Astrocyte (in vitro differentiated cells and primary cell): ENCODE measurements at places on chromosomes 2 and 18. TPM values are rescaled to one million over a fixed set of nuclear protein-coding genes. Genes with fewer than 3 reads are reported as not detected.

The NEURL3 gene
- total RNA-seq = 0.34 and 0.38 TPM in 2 replicates

The PDE11A gene
- total RNA-seq = 0.45 and 0.89 TPM in 2 replicates

The CARF gene
- 3.6 and 5.3 TPM in 2 replicates for total RNA-seq

DNA sequence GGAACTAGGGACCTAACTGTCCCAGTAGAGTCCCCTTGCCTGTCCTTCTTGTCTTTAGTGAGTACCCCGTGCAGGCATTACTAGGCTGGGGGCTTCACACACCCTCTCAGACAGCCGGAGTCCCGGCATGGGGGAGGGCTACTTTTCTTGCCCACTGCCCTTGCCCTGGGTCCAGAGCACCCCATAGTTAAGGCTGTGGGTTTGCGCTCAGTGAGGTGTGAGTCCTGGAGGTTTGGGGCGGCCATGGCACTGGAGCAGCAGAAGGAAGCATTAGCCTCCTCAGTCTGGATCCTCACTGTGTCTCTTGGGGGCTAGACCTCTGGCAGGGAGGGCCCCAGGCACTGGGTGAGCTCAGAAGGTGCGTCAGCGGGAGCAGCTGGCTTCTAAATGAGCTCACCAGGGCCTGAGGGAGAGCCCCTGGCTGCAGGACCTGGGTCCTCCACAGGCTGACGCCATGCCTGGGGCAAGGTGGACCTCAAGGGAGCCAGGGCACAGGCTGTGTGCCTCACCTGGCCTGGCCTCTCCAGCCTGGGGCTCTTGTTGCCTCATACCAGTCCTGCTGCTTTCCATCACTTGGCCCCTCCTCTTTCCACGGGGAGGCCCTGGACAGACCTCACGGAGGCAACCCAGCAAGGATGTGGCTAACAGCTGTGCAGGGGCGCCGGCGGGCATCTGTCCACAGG is 27.4 kb downstream of the HS6ST1 start:
- no peaks in the 10 kb centered on the region for H3K4me1 ChIP-seq
- H3K27ac ChIP-seq = no peak overlapping the region
- no peak overlapping the region for H3K4me3 ChIP-seq
- DNase-seq = no peak
- H3K27me3 ChIP-seq = no peaks in the 10 kb centered on the region

- DNase-seq = no peak
- no peaks in the 10 kb centered on the region for H3K36me3 ChIP-seq
- H3K4me3 ChIP-seq = no peak overlapping the region
- H3K27me3 ChIP-seq = no peaks in the 10 kb centered on the region
- H3K4me1 ChIP-seq = no peaks in the 10 kb centered on the region
- no peak overlapping the region for H3K27ac ChIP-seq
Measured at GRCh38 chr2:186467421-186467820, 18.6 kb upstream of the ZC3H15 start.

GRCh38 chr2:127661072-127661649 is 14.2 kb downstream of the LIMS2 start:
- H3K36me3 ChIP-seq = no peaks in the 10 kb centered on the region
- H3K27ac ChIP-seq = no peak overlapping the region
- no peak overlapping the region for H3K4me3 ChIP-seq
- peak; percentile 41 for DNase-seq
- peaks cover 4% of the 10 kb centered on the region for H3K4me1 ChIP-seq
- peaks cover 20% of the 10 kb centered on the region for H3K27me3 ChIP-seq

DNA sequence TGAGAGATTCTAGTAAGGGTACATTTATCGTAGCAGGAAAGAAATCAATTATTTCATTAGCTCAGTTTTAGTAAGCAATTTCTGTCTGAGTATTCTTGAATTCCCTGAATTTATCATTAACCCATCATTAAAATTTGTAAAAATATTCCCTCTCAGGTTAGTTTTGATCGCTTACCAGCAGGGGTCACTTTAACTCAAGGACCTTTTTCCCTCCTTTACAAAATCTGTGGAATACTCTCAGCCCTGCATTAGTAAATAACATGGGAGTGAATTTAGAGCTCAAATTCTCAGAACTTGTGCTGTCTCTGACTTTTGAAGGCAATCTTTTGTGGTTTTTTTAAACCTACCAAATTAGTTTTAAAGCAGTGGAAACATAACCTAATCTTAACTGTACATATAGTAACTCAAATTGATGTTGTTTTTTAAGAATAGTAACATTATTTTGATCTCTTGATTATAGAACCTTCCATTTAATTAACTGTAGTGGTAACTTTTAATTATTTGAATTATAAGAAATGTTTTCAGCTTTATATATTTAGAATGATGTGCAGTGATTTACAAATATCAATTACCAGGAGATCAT is 97.2 kb downstream of the AGPS start:
- DNase-seq = peak; percentile 10
- H3K27me3 ChIP-seq = no peaks in the 10 kb centered on the region
- no peak overlapping the region for H3K27ac ChIP-seq
- H3K36me3 ChIP-seq = no peaks in the 10 kb centered on the region
- no peak overlapping the region for H3K4me3 ChIP-seq

GRCh38 chr2:197307933-197308521 is 2.6 kb downstream of the ANKRD44 start:
- H3K4me3 ChIP-seq = no peak overlapping the region
- H3K27ac ChIP-seq = no peak overlapping the region
- H3K36me3 ChIP-seq = no peaks in the 10 kb centered on the region
- no peaks in the 10 kb centered on the region for H3K27me3 ChIP-seq
- peaks cover 13% of the 10 kb centered on the region for H3K4me1 ChIP-seq
- DNase-seq = no peak

- no peak overlapping the region for H3K27ac ChIP-seq
- no peak overlapping the region for H3K4me3 ChIP-seq
Measured at GRCh38 chr2:120423167-120423943, 77.4 kb downstream of the INHBB start.

DNA sequence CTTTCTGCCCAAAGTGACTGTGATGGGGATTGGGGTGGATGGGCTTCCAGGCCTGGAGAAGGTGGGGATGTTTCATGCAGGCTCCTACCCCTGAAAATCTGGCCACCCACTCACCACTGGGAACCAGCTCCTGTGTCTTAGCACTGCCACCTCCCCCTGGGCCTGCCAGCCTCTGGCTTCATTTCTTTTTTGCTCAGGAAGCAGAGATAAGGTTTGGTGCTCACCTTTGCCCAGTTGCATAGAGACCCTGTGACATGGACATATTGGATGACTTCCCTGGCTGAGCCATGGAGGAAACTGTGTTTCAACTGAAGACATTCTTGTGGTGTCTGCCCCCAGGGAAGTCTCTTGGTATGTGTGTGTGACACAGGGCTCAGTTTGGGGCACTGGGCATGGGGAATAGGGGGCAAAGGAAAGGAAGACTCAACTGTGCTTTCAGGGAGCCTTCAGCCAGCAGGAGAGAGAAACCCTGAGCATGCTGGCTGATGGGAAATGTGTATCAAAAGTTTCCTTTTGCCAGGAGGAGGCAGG is 16.7 kb downstream of the CTIF start:
- H3K4me1 ChIP-seq = no peaks in the 10 kb centered on the region
- no peaks in the 10 kb centered on the region for H3K27me3 ChIP-seq
- no peak overlapping the region for H3K4me3 ChIP-seq
- DNase-seq = no peak

- peaks cover 5% of the 10 kb centered on the region for H3K4me1 ChIP-seq
- H3K27me3 ChIP-seq = no peaks in the 10 kb centered on the region
- no peak overlapping the region for H3K27ac ChIP-seq
- H3K4me3 ChIP-seq = no peak overlapping the region
Measured at GRCh38 chr2:9082158-9082557, 78.7 kb upstream of the MBOAT2 start.

DNA sequence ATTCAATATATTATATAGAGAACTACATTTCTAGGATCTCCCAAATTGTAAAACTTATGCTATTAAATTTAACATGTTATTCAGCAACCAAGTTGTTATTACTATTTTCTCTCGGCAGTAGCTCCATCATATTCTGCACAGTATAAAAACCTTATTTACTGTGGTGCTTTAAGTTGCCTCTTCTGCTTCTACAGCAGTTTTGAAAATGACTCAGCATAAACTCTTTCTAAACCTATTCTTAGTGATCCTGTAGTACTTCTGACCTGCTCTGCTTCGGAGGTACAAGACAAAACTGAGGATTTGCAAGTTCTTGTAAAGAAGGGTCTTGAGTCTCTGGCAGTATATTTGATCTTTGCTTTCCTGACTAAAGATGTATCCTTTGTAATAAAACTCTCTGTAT is 567.2 kb downstream of the TMX3 start:
- H3K4me1 ChIP-seq = no peaks in the 10 kb centered on the region
- no peak overlapping the region for H3K27ac ChIP-seq
- no peaks in the 10 kb centered on the region for H3K36me3 ChIP-seq
- peak; percentile 8 for DNase-seq
- no peaks in the 10 kb centered on the region for H3K27me3 ChIP-seq
- no peak overlapping the region for H3K4me3 ChIP-seq

DNA sequence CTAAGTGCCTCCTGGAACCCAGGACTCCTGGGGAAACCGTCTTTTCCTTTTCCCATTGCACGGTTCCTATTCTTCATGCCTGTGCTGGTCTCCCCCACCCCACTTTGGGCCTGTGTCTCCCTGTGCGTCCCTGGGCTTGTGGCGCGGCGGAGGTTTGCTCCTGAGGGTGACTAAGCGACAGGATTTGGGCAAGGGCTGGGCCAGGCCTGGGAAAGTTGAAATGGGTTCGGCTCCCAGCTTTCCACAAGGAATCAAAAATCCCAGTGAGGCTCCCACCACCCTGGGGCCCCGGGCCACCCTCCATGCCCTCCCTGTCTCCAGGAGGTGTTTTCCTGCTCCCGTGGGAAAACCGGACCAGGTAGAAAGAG is 197.6 kb downstream of the NDUFA10 start:
- H3K36me3 ChIP-seq = no peaks in the 10 kb centered on the region
- no peak for DNase-seq
- no peaks in the 10 kb centered on the region for H3K27me3 ChIP-seq
- no peak overlapping the region for H3K4me3 ChIP-seq

- H3K27me3 ChIP-seq = no peaks in the 10 kb centered on the region
- H3K36me3 ChIP-seq = no peaks in the 10 kb centered on the region
- no peak for DNase-seq
- H3K27ac ChIP-seq = no peak overlapping the region
- no peak overlapping the region for H3K4me3 ChIP-seq
Measured at GRCh38 chr2:18423636-18424035, 136.8 kb downstream of the RDH14 start.

GRCh38 chr2:156891609-156892008 is 365.9 kb upstream of the GALNT5 start:
- no peak overlapping the region for H3K4me3 ChIP-seq
- no peaks in the 10 kb centered on the region for H3K36me3 ChIP-seq
- H3K27me3 ChIP-seq = no peaks in the 10 kb centered on the region
- H3K4me1 ChIP-seq = peaks cover 3% of the 10 kb centered on the region
- DNase-seq = no peak

DNA sequence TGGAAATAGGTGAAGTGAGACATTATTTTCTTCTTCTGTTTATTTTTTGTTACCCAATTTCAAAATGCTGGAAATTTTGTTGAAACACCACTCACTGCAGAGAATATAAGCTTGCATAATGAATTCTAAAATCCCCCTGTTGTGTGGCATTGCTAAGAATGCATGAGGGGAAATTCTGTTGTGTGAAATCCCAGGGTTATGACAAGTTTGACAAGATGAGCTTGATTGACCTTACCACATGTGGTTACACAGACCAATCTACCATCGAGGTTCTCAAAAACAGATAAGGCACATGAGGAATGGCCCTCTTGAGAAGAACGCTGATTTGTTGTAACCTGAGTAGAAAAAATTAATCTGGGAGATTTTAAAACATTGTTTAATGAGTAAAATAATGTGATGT is 261.6 kb upstream of the MMADHC start:
- H3K4me3 ChIP-seq = no peak overlapping the region
- H3K27me3 ChIP-seq = no peaks in the 10 kb centered on the region
- H3K4me1 ChIP-seq = no peaks in the 10 kb centered on the region
- no peaks in the 10 kb centered on the region for H3K36me3 ChIP-seq
- H3K27ac ChIP-seq = no peak overlapping the region

DNA sequence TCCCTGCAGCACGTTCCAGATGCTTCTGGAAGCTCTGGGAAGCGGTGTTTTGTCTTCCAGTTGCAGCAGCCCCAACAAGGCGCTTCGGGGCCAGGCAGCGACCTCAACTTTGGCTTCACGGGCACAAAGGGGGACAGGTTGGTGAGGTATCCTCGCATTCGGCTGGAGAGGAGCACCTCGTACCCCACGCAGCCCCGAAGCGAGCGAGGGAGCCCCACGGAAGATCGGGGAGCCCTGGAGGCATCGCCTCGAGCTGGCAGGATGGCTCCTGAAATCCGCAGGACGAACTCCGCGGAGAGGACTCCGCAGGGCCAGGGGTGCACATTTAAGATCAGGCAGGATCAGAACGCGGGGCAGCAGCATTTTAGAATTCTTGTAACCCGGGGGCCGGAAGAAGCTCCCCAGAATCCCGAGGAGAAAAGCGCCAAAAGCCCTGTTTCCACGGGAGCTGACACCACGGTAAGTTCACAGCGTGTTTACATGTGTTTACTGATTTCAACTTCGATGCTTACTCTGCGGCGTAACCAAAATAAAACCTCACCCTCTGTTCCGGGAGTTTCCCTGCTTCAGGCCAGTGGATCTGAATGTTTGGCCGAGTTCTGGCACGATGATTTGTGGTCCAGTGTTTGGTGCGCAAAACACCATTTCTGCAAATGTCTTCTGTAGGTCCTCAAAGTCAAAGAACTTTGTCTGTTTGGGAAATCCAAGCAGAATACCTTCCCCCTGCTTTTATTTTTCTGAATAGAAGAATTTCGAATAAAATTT is 212.5 kb downstream of the NEDD4L start:
- H3K4me1 ChIP-seq = no peaks in the 10 kb centered on the region
- H3K4me3 ChIP-seq = no peak overlapping the region
- H3K36me3 ChIP-seq = peaks cover 9% of the 10 kb centered on the region
- no peak for DNase-seq
- H3K27ac ChIP-seq = no peak overlapping the region

DNA sequence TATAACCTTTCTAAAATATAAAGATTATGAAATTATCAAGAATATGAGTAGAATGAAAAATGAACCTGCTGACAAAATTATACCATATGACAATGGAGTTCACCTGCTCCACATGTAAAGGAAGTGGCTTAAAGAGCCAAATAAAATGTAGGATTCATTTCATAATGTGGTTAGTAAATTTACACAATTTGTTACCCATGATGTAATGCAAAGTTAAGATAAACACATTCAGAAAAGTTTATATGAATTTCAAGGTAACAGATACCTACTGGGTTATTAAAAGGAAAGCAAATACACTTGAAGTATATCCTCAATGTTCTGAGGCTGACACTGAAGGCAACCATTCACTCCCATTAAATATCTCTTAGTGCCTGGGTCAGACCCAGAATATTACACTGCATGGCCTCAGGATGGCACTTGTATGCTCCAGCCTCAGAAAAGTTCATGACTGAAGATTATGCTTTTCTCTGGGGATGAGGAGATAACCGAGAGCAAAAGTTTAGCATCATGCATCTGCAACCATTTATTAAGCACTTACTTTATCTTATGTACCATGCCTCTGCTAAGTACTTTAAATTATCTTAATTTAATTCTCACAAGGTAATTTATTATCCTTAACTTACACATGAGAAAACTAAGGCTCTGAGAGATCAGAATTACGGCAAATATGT is 6.2 kb downstream of the STRN start:
- H3K4me3 ChIP-seq = no peak overlapping the region
- H3K27me3 ChIP-seq = no peaks in the 10 kb centered on the region
- H3K36me3 ChIP-seq = no peaks in the 10 kb centered on the region
- DNase-seq = no peak
- H3K4me1 ChIP-seq = no peaks in the 10 kb centered on the region

GRCh38 chr2:48600204-48600813 is 17.3 kb upstream of the GTF2A1L start:
- no peaks in the 10 kb centered on the region for H3K36me3 ChIP-seq
- peaks cover 14% of the 10 kb centered on the region for H3K4me1 ChIP-seq
- no peaks in the 10 kb centered on the region for H3K27me3 ChIP-seq
- peak; percentile 14 for DNase-seq
